ENCODE measurements at places on chromosomes 12 and 14.
A peak's percentile ranks its signal among the peaks of the same experiment; 100 is the strongest.

DNA sequence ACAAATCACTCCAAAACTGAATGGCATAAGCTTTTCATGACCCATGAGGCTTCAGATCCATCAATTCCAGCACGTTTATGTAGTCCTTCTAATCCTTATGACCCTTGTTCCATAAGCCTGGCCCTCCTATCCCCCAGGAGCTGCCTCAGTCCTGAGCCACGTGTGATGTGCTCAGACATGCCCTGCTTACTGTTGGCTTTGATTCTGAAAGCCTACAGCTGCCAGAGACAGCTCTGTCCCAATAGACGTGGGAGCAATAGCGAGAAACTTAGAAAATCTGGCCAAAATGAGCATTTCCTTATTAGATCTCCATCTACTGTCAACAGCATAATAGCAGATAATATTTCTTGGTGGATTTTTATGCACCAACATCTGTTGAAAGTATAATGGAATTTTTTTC, 33.2 kb downstream of the DUSP6 start:
- DNase-seq: no peak

DNA sequence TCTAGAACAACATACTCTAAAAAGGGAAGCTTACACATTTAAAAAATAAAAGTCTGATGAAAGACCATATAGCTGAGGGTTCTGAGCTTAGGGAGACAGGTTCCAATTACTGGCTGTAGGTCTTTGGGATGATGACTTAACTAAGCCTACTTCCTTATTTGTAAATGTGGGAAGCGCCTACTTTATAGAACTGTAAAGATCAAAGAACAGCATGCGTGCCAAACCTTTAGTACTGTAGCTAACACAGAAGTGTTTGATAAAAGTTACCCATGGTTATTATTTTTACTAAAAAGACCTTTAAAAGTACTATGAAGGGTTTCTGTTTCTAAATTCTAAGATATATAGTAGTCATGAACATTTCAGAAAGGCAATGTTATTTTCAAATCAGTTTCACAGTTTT, 35.7 kb downstream of the STK38L start:
- DNase-seq: peak; percentile 77

DNA sequence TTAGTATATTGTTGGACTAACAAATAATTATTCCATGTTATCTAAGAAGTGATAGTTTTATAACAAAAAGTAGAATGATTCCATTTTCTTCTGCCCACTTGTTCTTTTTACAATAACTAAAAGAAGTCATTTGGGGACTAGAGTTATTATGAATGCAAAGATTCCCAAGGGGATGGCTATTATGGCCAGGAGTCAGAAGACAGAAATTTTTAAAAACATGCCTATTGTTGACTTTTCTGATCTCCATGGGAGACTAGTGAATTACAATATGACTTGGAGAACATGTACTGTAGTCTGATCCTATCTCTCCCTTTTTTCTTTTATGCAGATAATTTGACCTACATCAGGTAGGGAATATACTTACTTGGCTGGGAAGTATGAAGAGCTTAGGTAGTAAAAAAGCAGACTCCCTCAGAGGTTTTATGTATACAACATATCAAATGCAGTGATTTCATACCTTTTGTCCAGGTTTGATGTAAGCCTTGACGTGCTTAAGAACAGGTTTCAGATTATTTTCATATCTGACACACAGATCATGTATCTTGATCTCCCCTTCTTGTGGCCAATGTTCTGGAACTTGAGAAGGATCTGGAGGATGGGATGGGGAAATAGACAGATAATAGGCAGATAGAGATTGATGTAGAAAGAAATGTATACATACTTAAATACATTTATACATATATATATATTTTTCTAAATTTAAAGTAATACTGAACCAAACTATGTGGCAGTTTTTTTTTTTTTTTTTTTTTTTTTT, 41.0 kb upstream of the KCNJ8 start:
- DNase-seq: no peak

- DNase-seq: no peak
Observed at GRCh38 chr14:80211153-80212022, at the start of gene DIO2. DIO2 (minus strand) TSS chr14:80211504; CDS start chr14:80211472, 32 bp downstream.

- peak; percentile 53 for DNase-seq
Observed at GRCh38 chr14:105841022-105842009, 314.9 kb downstream of the TMEM121 start.

- DNase-seq: no peak
Observed at GRCh38 chr12:9391815-9392214, 183.6 kb upstream of the PZP start.

GRCh38 chr14:91573528-91573893, 63.4 kb upstream of the PPP4R3A start:
- no peak for DNase-seq

- DNase-seq: peak; percentile 73
Observed at GRCh38 chr12:89392391-89392790, 40.1 kb upstream of the DUSP6 start.

DNA sequence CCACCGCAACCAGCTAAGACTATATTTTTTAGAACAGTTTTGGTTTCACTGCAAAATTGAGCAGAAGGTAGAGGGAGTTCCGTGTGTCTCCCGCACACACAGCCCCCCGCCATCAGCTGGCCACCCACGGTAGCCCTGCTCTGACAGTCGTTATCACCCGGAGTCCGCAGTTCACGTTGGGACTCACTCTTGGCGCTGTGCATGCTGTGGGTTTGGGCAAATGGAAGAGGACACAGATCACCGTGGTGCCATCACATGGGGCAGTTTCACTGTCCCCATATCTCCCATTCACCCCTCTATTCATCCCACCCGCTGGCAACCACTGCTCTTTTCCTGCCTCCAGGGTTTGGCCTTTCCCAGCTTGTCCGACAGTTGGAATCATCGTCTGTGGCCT, 31.8 kb upstream of the ULK1 start:
- DNase-seq: no peak

- DNase-seq: peak; percentile 75
Observed at GRCh38 chr14:28294834-28295440, 471.6 kb upstream of the FOXG1 start.

DNA sequence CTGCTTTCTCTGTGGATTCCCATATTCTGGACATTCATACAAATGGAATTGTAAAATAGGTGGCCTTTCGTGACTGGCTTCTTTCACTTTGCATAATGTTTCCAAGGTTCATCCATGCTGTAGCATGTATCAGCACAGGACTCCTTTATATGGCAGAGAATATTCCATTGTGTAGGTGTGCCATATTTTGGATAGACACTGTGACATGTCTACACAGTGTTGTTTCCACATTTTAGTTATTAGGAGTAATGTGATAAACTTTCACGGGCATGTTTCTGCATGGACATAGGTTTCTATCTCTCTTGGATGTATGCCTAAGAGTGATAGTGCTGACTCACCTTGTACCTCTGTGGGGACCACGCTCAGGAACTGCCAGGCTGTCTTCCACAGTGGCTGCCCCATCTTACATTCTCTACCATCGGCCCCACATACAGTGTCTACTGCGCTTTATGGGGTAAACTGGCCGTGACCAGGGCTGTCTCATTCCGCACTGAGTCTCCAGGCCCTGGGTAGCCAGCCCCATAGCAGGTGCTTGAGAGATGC, 7.1 kb upstream of the KRT84 start:
- no peak for DNase-seq

DNA sequence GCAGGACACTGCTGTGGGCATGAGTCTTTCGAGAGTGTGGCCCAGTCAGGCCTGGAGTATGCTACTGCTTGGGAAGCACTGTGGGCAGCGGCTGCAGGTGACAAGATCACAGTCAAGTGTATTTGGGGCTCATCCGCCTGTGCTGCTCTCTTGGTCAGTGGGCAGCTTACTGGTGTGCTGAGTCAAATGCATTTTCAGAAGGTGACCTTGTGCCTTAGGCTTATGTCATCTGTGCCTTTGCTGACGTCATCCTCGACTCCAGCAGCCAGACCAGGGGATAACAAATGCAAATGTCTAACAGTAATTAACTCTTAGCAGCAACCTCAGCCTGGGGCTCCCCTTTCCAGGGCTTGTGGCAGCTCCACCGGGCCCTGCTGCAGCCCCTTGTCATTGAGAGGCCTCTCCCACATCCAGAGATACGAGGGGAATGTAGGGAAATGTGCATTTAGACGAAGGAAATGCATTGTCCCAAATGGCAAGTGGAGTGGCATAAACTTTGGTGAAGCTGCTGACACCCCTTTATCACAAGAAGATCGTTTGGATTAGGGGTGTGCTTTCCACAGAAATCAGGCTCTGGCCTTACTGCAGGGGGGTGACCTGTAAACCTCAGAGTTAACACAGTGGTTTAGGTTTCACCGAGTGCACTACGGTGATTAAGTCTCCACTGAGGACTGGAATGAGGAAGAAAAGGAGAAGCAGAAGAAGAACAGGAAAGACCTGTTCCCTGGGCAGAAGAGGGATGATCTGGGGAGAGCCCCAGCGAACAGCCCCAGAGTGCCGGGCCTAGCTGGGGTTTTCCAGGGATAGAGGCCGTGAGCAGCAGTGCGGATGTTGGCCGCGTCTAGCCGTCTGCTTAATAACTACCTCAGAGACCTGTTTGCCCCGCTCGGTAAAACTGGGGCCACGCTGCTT, 39.7 kb downstream of the PSMA6 start:
- no peak for DNase-seq

- no peak for DNase-seq
Observed at GRCh38 chr12:56151672-56152131, 685 bp upstream of the MYL6B start.

DNA sequence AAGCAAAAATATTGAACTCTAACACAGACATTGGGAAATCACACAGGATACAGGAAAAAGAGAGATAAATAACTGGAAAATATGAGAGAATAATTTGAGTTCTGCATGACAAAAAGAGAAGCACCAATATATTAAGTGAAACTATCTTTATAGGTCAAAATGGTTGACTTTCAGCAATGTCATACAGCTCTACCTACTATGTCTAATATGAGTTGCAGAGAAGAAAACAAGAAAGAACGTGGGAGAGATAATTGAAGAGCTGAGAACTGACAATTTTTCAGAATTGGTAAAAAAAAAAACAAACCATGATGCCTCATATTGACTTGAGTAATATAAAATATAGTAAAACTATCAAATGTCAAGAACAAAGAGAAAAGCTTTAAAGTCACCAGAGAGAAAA, 221.7 kb downstream of the BCL11B start:
- DNase-seq: no peak

DNA sequence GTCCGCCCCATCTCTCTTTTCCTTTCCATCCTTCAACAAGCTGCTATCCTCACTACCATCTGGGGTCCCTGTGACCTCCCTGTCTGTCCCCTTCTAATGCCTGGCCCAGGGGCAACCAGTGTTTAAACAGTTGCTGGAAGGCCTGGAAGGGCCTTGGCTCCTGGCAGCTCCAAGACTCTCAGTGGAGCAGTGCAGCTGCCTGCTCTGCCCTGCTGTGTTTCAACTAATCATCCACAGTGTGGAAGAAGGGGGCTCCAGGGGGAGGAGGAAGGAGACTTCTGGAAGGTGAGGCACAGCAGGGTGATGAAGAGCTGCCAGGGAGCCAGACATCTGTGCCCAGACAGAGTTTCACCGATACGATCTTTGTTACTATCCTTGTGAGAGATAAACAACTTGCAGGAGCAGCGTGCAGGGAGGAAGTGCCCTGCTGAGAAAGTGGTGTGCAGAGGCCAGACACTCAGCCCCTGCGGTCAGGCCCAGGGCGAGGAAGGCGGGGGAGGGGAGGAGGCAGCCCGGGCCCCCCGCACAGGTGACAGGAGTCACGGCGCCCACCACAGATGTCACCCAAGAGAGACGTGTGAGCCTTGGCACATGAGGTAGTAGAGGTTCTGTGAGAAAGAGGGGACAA, 1061.8 kb downstream of the BCL11B start:
- DNase-seq: peak; percentile 79

GRCh38 chr12:6085841-6086240, 38.6 kb downstream of the VWF start:
- DNase-seq: no peak

- no peak for DNase-seq
Observed at GRCh38 chr14:28254768-28255167, 511.8 kb upstream of the FOXG1 start.

DNA sequence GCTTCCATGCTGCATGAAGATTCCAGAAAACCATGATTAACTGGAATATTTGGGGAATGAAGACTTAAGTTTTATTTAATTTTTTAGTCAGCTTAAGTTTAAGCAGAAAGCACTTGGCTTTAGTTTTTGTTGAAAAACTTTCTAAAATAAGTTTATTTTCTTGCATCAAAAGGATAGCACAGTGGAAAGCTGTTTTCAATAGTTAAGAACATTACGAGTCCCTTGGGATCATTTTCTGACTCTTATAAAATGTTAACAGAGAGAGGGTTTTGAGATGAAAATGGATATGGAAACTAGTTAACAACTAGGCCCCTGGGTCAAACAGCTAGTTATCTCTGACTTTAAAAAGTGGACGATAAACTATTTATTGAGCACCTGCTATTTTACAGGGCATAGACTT, 181.9 kb upstream of the SLC38A2 start:
- peak; percentile 43 for DNase-seq

DNA sequence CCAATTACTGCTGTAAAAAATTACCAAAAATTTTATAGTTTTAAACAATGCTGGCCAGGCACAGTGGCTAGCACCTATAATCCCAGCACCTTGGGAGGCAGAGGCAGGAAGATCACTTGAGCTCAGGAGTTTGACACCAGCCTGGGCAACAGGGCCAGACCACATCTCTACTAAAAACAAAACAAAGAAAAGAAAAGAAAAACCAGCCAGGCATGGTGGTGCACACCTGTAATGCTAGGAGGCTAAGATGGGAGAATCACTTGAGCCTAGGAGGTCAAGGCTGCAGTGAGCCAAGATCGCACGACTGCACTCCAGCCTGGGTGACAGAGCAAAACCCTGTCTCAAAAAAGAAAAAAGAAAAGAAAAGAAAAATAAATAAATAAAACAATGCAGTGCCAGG, 54.0 kb upstream of the ARID2 start:
- no peak for DNase-seq

GRCh38 chr12:94839347-94839746, 164.2 kb downstream of the NDUFA12 start:
- DNase-seq: peak; percentile 16

- no peak for DNase-seq
Observed at GRCh38 chr12:10205220-10205807, 7.4 kb upstream of the GABARAPL1 start.

GRCh38 chr12:2229661-2230539, 177.1 kb downstream of the CACNA1C start:
- no peak for DNase-seq

DNA sequence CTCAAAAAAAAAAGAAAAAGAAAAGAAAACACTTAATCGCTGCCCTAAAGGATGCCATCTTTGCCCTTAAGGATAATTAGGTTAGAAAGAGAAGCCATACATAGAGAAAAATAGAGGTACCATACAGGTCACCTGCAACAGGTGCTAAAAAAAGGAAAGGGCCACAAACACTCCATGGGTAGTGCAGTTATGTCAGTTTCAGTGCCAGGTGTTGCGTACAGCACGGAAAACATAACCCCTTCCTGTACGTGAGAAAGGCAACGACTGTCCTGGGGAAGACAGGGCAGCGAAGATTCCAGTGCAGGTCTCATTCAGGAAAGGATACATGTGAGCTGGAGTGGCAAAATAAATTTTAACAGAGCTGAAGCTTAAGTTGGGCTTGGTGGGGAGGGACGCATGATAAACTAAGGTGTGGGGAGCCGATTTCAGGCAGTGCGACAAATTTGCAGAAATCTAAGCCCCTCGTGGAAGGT, 553 bp upstream of the DAZAP2 start:
- no peak for DNase-seq

Data from NB4 (cell line).